Erythroblast (primary cell): ENCODE measurements at places on chromosomes 5 and 9.

GRCh38 chr9:98185611-98186171 lies 6.7 kb downstream of the CORO2A start:
- DNase-seq, result peak; percentile 16

- DNase-seq, result no peak
Measured at GRCh38 chr9:103804077-103804735, 289.9 kb upstream of the SMC2 start.

DNA sequence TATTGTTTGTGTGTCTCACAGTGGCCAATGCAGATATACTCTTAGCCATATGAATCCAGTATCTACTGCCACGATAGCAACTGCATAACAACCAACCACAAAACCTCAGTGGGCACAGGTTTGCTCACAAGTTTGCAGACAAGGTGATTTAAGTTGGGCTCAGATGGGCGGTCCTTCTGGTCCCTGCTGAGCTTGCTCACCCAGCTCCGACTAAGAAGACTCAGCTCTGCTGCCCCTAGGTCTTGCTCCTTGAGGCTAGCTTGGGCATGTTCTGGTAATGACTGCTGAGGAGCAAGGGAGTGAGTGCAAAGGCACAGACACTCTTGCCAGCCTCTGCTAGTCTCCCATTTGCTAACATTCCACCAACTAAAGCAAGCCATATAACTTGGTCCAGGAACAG lies 52.6 kb downstream of the MTX3 start:
- no peak for DNase-seq

GRCh38 chr5:97544240-97544639 lies 361.2 kb upstream of the RIOK2 start:
- no peak for DNase-seq

- DNase-seq, result no peak
Measured at GRCh38 chr9:5375790-5376477, 36.3 kb upstream of the RLN1 start.

DNA sequence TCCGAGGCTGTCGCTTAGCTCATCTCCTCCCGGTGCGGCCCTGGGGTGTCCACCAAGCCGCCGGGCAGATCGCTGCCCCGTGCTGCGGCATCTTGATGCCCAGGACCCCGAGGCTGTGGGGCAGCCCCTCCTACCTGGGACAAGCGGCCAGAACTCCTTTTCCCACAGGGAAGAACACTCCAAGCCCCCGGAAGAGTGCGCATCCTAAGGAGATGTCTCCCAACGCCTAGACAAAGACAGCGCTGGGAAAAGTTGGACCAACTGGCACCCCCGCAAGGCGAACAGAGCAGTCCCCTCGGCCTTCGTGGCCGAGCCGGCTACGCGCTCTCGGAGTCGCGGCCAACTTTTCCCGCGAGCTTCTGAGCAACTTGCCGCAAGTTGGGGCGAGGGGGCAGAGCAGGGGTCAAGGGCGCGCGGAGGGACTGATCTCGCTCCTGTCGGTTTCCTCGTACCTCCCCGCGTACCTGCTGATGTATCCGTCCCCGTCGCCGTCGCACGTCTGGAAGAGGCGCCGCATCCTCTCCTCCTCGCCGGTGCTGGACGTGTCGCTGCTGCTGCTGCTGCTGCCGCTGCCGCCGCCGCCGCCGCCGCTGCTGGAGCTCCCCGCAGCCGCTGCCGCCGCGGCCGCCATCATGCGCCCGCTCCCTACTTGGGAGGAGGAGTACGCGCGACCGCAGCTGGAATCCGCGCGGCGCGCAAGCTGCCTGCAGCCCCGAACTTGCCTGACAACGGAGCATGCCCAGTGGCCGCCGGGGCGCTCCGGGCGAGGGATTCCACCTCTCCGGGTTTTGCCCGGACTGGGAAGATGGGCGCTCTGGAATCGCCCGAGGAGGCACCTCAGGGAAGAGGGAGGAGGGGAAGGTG lies at the start of gene MCC:
Gene MCC, minus strand, starts transcription at position 673 of the 864 bp plus-strand sequence.
- peak; percentile 12 for DNase-seq

GRCh38 chr5:180098991-180099732 lies 27.6 kb upstream of the RNF130 start:
- DNase-seq, result no peak

- DNase-seq, result no peak
Measured at GRCh38 chr9:76155361-76155760, 238.9 kb downstream of the RFK start.

GRCh38 chr9:126906091-126906490 lies 8.5 kb upstream of the RALGPS1 start:
- DNase-seq, result no peak

DNA sequence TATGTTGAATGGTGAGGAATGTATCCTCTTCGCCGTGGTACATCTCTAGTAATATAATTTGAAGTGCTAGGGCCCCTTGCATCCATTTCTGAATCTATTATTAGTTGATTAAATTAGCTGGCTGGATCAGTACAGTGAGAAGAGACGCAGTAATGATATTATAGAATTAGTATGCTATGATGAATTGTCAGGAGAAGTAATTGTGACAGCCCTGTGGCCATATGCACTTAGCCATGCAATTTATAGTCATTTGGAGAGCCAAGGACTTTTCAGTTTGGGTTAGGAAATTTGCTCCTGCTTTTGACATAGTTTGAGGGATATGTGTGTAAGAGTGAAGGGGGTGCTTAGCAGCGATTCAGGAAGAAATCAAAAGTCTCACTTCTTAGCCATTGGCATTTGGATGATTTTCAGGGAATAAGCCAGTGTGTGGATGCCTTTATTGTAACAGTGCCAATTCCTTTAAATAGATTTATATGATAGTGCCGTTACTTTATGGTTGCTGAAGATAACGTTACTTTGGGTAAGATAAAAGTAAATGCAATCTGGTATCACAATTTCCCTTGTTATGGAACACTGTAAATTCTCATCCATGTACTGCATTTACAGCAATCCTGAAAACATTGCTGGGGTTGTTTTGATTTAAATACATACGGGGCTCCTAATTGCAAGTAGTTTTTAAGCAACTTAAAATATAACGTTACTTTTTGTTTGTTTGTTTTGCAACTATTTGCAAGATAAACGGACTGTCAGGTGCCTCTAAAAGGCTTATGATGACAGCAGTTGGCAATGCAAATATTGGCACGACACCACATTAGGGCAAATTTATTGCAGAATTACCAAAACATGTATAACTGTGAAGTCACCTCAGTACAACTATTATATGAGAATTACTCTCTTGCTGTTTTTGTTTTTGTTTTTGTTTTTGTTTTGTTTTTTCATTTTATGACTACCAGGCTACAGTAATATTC lies 875.4 kb upstream of the WWC1 start:
- DNase-seq, result no peak

- no peak for DNase-seq
Measured at GRCh38 chr5:37198061-37198460, 51.1 kb downstream of the CPLANE1 start.

- no peak for DNase-seq
Measured at GRCh38 chr9:89668866-89669246, 64.0 kb downstream of the GADD45G start.
